ENCODE measurements at places on chromosomes 7 and 10.
A peak's percentile ranks its signal among the peaks of the same experiment; 100 is the strongest.

- no peak for DNase-seq
Observed at GRCh38 chr7:146412781-146413180, 296.2 kb downstream of the CNTNAP2 start.

DNA sequence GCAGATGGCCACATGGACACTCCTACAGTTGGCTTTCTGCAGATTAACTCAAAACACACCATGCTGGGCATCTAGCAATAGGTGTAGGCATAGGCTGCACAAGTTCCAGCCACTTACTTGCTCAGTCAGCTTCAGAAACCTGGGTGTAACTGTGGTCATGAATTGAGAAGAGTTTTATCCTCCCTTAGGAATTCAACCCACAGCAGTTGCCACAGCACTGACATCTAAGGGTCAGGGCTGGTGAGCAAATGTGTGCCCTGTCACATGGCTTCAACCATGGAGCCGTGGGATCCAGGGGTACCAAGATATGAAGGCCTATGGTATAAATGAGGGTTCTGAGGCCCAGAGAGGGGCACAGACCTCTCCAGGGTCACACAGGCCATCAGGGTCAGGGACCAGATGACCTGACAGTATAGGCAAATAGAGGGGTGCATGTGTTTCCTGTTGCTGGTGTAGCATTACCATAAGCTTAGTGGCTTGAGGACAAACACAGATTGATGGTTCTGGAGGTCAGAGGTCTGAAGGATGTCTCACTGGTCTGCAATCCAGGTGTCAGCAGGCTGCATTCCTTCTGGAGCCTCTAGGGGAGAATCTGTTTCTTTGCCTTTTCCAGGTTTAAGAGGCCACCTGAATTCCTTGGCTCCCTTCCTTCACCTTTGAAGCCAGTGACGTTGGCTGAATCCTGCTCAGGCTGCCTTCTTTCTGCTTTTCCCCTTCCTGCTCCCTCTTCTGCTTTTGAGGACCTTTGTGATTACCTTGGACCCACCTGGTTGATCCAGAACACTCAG, 24.1 kb downstream of the MINDY4 start:
- no peak for DNase-seq

DNA sequence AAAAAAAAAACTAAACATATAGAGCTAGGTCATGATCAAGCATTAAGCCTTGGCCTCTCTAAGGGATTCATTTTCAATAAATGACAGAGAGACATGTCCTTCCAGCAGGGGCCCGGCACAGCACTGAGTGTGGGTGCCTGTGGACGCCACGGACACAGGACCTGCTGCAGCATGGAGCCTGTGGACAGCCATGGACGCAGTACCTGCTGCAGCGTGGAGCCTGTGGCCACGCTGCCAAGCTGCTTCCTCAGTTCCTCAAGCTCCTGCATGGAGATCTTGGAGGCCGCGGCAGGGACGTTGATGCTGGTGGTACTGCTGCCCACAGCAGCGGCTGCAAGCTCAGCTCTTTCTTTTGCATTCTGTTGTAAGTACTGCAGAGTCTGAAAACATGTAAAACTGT, 9.4 kb downstream of the TUBGCP2 start:
- DNase-seq, result no peak

- DNase-seq, result no peak
Observed at GRCh38 chr7:157966490-157966889, 621.1 kb downstream of the PTPRN2 start.

- peak; percentile 5 for DNase-seq
Observed at GRCh38 chr7:35424869-35425495, 171.1 kb upstream of the TBX20 start.

DNA sequence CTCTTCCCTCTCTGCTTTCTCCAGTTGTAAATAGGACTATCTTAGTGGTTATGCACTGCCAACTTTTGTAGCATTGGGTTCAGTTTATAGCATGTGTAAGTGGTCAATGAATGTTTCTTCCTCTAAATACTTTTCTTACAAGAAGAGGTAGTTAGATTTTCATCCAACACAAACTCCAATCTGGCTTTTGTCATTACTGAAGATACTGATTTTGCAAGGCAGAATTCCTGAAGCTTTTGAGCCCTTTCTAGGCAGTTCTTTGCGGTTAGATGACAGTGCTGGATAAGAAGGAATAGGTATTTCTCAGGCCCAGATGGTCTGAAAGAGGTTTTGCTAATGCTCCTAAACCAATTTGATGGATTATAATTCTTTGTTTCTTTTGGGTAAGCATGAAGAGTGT, 60.5 kb downstream of the BICC1 start:
- DNase-seq, result no peak

- DNase-seq, result no peak
Observed at GRCh38 chr10:87585565-87586514, 73.8 kb upstream of the PAPSS2 start.

- DNase-seq, result no peak
Observed at GRCh38 chr7:120944826-120945562, 5.6 kb upstream of the ING3 start.

- DNase-seq, result no peak
Observed at GRCh38 chr10:79266543-79267312, 80.5 kb upstream of the PPIF start.
